ENCODE measurements at places on chromosomes 2 and 18.
A peak's percentile ranks its signal among the peaks of the same experiment; 100 is the strongest.

- DNase-seq = no peak
Measured at GRCh38 chr2:28030600-28030999, 140.1 kb downstream of the BABAM2 start.

DNA sequence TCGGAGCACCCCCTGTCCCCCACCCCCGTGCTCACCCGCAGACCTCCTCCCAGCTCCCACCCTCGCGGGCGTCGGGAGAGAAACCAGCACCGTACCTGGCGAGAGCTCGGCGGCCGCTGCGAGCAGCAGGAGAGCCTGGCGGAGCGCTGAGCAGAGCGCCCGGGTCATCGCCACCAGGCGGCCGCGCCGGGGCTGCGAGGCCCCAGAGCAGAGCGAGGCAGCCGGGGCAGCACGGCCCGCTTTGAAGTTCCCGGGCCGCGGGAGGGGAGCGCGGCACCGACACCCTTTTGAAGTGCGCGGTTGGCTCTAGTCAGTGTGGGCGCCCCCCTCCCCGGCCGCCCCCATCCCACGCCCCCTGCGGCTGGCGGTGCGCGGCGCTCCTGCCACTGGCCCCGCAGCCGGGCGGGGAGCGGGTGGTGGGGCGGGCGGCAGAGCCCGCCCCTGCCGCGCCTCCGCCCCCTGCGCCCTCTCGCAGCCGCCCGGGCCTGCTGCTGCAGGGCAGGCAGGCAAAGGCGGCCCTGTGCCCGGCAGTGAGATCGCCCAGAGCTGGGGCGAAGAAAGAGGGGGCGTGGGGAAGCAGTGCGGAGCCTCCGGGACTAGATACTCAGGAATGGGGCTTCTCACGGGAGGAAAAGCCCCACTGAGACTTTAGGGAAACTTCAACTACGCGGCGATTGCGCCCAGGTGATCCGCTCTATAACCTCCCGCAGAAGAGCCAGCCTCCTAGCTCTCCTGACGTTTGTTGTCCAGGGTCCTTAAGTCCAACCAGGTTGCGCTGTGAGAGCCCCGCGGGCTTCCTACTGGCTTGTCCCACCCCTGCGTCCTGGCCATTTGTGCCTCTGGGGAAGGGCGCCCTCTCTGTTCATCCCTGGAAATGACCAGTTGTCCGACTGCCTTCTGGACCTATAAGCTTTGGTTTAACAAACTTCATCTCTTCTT, at the start of gene ACVR1C:
Gene ACVR1C, minus strand, starts transcription at position 388 of the 939 bp plus-strand sequence. Its CDS starts 220 bp downstream, at position 168.
- peak; percentile 67 for DNase-seq

GRCh38 chr18:32355896-32356295, 114.8 kb downstream of the GAREM1 start:
- DNase-seq = no peak

DNA sequence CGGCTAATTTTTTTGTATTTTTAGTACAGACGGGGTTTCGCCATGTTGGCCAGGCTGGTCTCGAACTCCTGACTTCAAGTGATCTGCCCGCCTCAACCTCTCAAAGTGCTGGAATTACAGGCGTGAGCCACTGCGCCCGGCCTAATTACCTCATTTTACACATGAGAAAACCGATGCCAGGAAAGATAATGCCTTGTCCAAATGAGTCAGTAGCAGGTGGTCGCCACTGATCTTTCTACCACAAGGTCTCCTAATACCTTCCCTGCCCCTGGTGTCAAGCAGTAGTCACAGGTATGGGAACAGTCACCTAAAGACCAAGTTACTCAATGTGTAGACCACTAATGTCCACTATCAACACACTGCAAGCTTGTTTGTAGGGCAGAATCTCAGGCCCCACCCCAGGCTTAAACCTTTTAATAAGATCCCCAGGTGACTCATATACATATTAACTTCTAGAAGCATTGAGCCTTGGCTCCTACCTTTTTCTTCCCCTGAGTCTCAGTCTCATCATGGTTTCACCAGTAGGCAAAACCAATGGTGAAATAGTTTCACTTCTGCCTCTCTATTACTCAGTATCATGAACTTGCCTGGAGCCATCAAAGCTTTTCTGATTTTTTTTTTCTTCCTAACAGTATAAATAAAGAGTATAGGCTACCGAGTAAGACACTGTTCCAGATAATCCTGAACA, 6.9 kb upstream of the EPB41L5 start:
- DNase-seq = no peak

- no peak for DNase-seq
Measured at GRCh38 chr2:121969166-121969565, 213.7 kb downstream of the TSN start.

GRCh38 chr2:32532341-32532740, 95.5 kb upstream of the TTC27 start:
- no peak for DNase-seq

GRCh38 chr2:98269274-98269673, 77.0 kb upstream of the CNGA3 start:
- DNase-seq = peak; percentile 4

DNA sequence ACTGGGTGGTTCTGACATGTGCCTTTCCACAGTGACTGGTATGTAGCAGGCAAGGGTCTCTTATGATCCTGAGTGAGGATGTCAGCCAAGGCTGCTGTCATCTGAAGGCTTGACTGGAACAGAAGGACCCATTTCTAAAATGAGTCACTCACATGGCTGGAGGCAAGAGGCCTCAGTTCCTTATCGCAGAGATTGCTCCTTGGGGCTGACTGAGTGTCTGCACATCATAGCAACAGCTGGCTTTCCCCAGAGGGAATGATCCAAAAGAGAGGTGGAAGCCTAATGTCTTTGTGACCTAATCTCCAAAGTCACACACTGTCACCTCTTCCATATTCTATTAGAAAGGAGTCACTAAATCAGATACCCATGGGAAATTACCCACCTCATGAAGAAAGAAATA, 114.0 kb downstream of the NEDD4L start:
- DNase-seq = no peak

DNA sequence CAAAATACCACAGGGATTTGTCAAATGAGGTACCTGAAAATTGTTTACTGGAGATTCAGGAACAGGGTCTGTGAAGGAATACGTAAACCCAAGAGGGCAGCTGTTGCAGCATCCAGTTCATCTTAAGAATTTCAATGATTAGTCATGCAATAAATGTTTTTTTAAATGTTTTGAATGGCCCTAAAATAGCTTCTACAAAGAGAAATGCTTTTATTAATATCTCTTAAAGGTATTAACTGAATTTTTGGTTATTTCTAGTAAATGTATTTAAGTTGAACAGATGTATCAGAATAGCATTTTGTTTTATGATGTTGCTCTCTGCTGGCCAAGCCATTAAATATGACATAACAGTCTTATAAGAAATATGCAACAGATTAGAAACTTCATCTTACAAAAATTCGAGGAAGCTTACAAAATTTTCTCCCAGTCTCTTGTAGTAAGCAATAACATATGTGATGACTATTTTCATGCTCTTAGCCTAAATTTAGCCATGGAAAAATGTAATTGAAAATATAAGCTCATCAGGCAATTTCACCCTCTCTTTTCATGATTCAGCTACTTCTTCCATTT, 863.9 kb downstream of the SUCLG1 start:
- DNase-seq = no peak

DNA sequence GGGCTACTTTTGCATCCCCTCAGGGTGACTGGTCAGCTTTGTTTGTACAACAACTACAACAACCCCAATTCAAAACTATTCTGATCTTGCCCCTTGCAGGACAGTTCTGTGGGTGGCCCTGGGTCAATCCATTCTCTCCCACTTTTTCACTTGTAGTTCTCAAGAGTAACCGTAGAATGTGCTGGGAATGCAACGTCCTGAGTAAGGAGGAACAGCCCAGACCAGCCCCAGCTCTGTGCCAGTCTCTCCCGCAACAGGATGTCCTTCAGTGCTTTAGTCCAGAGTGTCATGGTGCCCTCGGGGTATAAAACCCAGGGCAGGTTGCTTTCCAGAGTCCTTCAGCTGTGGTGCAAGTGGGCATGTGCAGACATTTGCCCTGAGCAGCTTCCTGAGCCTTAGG, 22.1 kb upstream of the TEX51 start:
- DNase-seq = no peak

- no peak for DNase-seq
Measured at GRCh38 chr18:75246721-75247610, 36.4 kb downstream of the TSHZ1 start.

DNA sequence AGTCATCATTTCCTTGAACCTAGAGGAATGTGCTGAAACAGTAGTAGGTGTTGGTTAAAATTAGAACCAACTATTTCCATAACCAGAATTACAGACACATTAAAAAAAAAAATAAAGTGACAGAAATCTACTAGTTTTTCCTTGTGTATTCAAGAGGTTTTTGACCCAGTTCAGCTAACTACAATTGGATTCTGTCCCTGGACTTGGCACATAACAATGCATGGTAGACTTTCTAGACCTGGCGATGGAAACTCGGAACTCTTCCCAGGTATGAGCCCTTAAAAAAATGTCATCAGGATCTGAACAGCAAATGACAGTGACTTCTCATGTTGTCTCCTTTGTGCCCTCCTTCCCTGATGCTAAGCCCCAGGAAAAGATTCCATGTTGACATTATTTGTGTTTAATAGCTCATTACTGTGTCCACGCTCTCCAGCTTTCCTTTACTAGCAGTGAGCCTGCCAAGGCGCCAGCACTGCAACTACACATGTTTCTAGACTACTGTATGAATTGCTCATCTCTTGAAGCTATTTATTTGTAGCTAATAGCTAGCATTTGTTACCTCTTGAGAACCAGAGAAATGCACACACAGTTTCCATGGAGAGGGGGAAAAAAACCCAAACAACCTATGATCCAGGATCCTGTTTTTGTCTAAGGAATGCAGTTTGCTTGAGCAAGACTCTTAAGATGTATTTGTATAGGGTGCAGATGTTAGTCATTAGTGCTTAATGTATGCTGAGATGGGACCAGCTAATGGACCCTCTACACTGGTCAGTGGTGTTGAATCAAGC, 148.5 kb downstream of the FMNL2 start:
- no peak for DNase-seq

- no peak for DNase-seq
Measured at GRCh38 chr2:206383669-206384068, 59.7 kb upstream of the ADAM23 start.

DNA sequence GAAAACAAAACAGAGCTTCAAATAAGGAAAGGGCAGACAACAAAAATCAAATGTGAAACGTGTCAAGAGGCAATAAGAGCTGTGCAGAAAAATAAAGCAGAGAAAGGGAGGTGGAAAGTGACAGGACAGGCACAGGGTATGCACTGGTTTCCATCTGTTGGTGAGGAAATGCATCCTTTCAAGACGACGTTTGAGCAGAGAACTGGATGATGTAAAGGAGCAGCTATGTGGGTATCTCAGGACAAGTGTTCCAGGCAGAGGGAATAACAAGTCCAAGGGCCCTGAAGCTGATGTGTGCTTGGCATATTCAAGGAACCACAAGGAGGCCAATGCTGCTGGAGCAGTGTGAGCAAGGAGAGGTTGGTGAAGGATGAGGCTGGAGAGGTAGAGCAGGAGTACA, 168.9 kb upstream of the SERPINE2 start:
- no peak for DNase-seq

GRCh38 chr2:233336541-233336940, 17.8 kb upstream of the DGKD start:
- no peak for DNase-seq

GRCh38 chr18:59696311-59697235, 650 bp downstream of the CCBE1 start:
- peak; percentile 23 for DNase-seq

DNA sequence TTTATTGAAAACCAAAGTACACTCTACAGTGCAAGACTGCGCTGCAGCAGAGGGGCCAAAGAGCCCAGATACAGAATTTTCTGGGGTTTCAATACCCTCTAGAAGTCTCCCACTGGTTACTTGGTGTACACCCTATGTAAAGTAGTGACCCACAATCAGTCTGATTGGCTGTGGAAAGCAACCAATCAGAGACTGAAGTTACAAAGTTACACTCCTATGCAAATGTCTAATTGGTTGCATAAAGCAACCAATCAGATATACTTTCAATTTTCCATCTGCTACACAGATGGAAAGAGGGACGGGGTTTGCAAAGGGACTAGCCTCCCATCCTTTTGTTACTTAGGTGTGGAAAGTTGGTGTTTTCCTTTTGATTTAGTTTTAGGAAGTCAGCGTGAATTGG, 198.9 kb upstream of the SH3BP4 start:
- no peak for DNase-seq

- DNase-seq = no peak
Measured at GRCh38 chr18:30039201-30039600, 1003.3 kb downstream of the DSC3 start.

DNA sequence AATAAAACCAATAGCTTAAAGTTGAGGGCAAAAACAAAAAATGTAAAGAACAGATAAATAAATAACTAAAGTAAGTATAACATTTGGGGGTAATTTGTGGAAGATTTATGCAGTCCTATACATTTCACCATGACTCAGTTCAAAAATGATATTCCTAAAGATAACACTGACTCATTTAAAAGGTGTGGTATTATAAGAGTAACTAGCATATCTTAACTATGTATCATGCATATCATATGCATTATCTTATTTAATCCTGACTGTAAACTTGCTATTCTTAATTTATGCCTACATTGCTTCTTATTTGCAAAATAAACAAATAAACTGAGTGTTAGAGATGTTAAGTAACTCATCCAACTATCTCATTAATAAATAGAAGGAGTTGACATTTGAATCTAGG, 726.5 kb upstream of the PKDCC start:
- DNase-seq = no peak

- DNase-seq = no peak
Measured at GRCh38 chr18:44609181-44609941, 71.3 kb upstream of the SETBP1 start.

GRCh38 chr2:7692657-7693161, 775.5 kb downstream of the RNF144A start:
- no peak for DNase-seq

- peak; percentile 95 for DNase-seq
Measured at GRCh38 chr2:179218848-179219594, 45.6 kb downstream of the SESTD1 start.

- no peak for DNase-seq
Measured at GRCh38 chr2:74944987-74945787, 13.3 kb upstream of the POLE4 start.

- peak; percentile 29 for DNase-seq
Measured at GRCh38 chr2:4964001-4964540, 728.1 kb upstream of the SOX11 start.

GRCh38 chr2:20595439-20596192, 55.3 kb downstream of the HS1BP3 start:
- no peak for DNase-seq

GRCh38 chr2:176085120-176085788, 1.5 kb upstream of the EVX2 start:
- no peak for DNase-seq

DNA sequence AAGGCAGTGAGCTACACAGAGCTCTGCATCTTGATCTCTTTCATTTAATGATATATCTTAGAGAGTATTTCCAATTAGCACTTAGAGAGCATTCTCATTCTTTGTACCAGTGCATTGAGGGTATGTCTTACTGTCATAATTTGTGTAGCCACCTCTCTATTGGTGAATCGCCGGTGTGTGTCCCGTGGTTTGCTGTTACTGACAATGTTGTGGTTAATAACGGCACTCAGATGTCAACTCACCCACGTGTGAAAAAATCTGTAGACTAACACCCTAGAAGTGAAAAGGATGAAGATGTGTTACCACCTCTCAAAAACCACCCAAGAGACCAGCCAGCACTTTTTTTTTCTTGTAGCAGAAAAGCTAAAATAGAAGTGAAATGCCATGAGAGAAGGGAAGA, 37.1 kb downstream of the TEX51 start:
- DNase-seq = no peak

Data from NCI-H510A treated with DMSO at 0.1 percent for 48 hours (cell line).